ENCODE measurements at places on chromosomes 16 and 17.

DNA sequence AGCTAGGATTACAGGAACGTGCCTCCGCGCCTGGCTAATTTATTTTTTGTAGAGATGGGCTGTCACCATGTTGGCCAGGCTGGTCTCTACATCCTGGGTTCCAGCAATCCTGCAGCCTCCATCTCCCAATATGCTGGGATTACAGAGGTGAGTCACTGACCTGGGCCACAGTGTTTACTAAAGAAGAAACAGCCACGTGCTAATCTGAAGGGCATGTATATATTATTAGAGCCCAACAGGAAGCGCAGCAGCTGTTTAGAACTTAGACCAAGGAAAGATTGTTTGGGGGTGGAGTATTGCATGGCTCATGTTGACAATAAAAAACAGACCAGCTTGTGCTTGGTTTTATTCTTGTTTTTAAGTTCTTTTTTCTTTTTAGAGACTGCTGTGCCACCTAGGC is 60.2 kb downstream of the HAPSTR1 start:
- no peak for DNase-seq

GRCh38 chr17:48241131-48241591 is 133.6 kb downstream of the SNX11 start:
- no peak for DNase-seq

GRCh38 chr17:16925461-16926060 is 46.4 kb downstream of the TNFRSF13B start:
- DNase-seq, result no peak

GRCh38 chr16:11141409-11142260 is 114.4 kb downstream of the SOCS1 start:
- no peak for DNase-seq

- DNase-seq, result no peak
Measured at GRCh38 chr16:66475232-66475631, 48.1 kb downstream of the BEAN1 start.

- DNase-seq, result no peak
Measured at GRCh38 chr17:68097161-68097805, 61.7 kb downstream of the KPNA2 start.

DNA sequence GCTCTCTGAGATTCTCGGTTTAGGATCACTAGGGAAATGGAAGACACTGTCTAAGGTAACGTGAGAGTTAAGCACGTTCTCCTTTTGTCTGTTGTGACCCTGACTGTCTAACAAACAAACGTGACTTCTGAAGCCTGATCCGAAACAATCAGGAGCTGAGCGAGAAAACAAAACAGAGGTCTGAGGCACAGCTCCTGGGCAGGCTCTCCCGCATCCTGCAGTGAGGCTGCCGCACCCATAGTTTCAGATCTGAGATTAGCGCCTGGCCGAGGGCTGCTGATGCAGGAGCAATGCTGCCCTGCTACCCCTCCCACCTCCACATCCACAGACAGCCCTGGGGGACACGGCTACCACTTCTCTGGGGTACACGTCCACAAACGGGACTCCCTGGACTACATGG is 46.7 kb downstream of the RNF157 start:
- peak; percentile 22 for DNase-seq

DNA sequence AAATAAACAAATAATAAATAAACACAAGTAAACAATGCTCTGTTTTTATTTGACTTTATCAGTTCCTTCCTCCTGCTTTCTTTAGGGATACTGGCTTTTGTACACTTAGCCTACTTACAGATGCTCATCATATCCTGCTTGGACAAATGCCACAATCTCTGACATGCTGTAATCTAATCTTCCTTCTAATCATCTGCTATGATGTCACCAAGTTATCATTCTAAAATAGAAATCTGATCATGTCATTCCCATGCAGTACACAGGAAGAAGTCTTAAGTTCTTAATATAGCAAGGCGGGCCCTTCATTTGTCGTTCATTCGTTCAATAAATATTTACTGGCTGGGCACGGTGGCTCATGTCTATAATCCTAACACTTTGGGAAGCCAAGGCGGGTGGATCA is 9.1 kb upstream of the UBB start:
- DNase-seq, result no peak

- DNase-seq, result peak; percentile 52
Measured at GRCh38 chr17:75404223-75404730, 1.2 kb downstream of the GRB2 start.

- no peak for DNase-seq
Measured at GRCh38 chr16:67726106-67727034, 7.3 kb upstream of the GFOD2 start.

DNA sequence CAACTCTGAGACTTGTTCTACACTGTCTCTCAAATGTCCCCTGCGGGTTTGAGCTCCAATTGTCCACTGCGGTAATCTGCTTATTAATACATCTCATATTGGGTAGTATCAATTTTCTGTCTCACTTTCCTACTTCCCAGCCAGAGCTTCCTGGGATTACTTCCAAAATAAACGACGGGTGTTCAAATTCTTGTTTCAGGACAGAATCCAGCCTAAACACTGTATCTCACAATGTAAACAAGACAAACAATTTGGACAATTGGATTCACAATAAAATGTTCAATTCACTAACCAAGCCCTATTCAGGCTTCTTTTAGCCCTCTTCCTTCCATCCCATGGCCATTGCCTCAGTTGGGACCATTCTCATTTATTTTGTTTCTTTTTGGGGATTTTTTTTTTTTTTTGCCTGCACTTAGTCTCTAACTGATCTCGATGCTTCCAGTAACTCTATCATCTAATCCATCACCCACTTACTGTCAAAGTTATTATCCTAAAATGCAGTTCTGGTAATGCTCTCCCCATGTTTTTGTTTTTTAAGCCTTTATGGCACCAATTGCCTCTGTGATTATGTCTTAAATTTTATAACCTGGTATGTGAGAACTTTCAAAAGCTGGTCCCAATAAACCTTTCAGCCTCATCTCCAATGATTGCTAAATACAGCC is 2.0 kb upstream of the VAT1L start:
- no peak for DNase-seq

DNA sequence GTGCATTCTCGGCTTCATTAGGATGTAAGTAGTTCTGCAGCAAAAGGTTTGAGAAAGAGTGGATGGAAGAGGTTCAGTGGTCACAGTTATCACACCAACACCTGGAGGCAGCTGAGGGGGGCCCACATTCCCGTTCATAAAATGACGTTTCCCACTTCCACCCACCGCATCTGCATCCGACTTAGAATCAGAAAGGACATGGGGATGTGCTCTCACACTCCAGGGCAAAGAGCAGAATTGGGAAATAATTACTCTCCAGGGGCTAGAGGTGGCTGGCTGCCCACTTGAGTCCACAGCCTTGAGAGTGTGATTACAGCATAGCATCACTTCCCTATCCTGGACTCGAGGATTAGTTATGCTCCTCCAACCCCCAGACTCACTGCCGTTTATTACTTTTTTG is 122.0 kb downstream of the CPPED1 start:
- DNase-seq, result no peak

DNA sequence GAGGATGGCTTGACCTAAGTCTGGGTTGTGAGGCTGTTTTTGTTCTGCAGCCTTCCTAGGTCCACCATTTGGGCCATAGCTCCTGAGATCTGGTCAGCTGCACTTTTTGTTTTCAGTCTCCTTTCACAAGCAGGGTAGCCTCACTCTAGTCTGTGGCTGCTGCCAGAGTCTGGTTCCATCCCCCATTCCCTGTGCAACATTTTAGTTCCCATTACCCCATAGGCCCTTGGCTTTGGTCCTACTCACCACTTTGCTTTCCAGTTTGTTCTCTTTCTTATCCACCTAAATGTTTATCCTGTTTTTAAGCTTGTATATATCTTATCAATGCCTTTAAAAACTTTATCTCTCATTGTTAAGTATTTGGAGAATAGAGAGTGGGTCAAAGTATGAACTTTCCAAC is 6.5 kb upstream of the XYLT2 start:
- no peak for DNase-seq

DNA sequence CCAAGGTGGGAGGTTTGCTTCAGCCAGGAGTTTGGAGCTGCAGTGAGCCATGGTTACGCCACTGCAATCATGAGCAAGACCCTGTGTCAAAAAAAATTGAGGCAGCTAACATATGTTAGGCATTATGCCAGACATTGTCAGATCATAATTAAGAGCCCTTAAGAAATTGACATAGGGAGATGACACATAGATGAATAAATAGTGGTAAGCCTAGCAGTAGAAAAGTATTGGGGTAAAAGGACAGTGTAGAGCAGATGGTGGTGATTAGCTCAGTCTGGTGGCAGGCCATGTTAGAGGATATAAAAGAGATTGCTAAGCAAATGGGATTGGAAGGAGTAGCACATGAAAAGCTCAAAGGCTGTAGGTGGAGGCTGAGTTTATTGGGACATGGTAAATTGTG is 22.6 kb downstream of the SRCAP start:
- DNase-seq, result no peak

- DNase-seq, result no peak
Measured at GRCh38 chr16:10951026-10951425, 6.7 kb downstream of the CLEC16A start.

- DNase-seq, result no peak
Measured at GRCh38 chr17:2107506-2107905, 52.6 kb downstream of the HIC1 start.

DNA sequence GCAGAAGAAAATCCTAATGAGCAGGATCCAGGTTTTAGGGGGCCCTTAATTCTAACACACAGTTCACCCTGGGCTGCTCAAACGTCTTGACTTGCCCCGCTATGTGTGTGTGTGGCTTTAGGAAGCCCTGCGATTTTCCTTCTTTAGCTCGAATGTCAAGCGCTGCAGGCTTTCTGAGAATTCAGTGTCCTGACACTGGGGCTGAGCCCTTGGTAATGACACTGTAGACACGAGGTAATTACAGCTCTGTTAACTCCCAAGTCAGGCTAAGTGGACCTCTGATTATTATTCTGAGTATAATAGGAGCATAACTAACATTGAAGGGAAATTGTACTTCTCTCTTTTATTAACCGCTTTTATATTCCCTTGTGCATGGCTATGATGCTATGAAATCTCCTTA is 202.1 kb downstream of the RBFOX1 start:
- DNase-seq, result no peak

- no peak for DNase-seq
Measured at GRCh38 chr17:6495450-6496115, 51.3 kb downstream of the PIMREG start.

DNA sequence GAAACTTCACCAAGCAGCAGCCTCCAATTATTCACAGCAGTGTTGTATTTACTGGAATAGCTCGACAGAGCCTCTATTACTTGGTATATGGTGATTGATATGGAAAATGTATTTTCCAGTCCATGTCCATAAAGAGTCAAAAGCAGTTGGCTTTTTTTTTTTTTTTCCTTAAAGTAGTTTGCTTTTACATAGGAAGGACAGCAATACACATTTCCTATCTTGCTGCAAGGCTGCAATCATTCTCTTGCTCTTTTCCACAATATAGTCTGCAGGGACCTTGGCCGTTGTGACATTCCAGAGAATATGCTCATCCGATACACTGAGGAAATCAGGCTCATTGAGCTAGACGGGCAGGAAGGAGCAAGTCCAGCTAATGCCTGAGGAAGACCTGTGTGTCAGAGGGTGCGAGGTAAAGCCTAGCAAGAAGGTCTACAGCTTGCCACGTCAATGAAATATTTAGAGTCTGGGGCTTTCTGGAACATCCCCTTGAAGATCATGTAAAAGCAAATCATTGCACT is 131.1 kb downstream of the ENGASE start:
- DNase-seq, result no peak

- no peak for DNase-seq
Measured at GRCh38 chr17:29240477-29240876, 6.2 kb upstream of the CRYBA1 start.

DNA sequence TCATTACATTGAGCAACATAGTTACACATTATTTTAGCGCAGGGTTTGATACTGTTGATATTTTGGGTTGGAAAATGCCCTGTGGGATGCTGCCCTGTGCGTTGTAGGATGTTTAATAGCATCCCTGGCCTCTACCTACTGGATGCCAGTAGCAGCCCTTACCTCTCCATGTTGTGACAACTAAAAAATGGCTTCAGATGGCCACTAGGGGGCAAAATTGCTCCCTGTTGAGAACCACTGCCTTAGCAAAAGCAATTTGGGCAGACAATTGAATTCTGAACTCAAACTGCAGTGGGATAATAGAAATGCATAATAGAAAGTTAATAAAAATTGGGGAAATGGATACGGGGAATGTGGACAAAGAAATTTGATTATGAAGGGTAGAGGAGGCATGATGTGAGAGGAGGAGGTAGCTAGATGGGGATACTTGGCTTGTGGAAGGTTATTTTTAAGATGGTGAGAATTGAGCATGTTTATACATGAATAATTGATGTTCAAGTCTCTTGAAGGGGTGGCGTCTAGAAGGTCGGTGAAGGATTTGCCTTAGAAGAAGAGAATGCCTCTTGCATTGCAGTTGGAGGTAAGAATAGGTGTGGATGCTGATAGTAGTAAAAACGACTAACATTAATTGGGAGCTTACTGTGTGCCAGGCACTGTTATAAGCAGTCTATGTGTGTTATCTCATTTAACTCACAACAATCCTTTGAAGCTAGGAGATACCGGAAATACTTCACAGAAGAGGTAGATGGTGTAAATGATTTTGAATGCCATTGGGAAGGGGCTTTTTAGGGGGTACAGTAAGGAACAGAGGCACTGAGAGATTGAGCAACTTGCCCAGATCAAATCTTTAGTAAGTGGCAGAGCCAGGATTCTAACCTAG is 19.0 kb downstream of the HEATR9 start:
- peak; percentile 33 for DNase-seq

- DNase-seq, result no peak
Measured at GRCh38 chr16:57742543-57742942, 7.0 kb downstream of the KATNB1 start.

- no peak for DNase-seq
Measured at GRCh38 chr17:82600731-82601446, 47.4 kb downstream of the WDR45B start.

- DNase-seq, result no peak
Measured at GRCh38 chr17:2438823-2439222, 38.0 kb upstream of the MNT start.

DNA sequence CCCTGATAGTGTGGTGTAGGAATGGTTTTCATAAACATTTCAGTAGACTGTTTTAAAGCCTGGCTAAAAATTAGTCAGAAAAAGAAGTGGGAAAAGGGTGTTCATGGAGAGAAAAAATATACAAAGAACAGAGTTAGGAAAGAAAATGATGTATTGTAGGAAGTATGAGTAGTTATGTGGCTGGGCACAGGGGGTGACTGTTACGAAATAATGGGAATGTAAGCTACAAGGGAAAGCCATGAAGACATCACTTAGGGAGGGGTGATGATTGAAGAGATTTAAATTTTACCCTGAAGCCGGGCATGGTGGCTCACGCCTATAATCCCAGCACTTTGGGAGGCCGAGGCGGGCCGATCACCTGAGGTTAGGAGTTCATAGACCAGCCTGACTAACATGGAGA is 55.3 kb downstream of the NUP88 start:
- no peak for DNase-seq

DNA sequence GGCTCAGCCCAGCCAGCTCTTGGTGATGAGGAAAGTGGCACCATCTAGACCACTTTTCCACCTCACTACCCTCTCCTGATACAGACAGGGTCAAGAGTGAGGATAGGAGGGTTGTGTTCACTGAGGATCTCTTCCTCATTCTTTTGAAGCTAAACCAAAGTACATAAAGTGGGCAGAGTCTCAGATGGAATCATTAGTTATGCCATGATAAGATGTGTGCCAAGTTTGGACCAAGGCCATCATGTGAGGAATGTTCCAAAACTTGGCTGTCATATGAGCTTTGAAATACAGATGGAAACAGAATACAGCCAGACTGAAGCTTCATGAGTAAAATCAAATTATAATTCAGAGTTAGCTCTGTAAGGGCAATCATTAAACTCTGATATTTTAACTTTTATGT is 37.2 kb downstream of the ACSM1 start:
- DNase-seq, result no peak

GRCh38 chr17:57045868-57046704 is 39.0 kb upstream of the AKAP1 start:
- peak; percentile 29 for DNase-seq

GRCh38 chr17:9299695-9300094 is 275.9 kb downstream of the STX8 start:
- DNase-seq, result no peak
